ENCODE measurements at places on chromosomes 6 and 20.

GRCh38 chr20:3767110-3767426 is 485 bp downstream of the ADISSP start:
- no peaks in the 10 kb centered on the region for H3K36me3 ChIP-seq
- H3K4me1 ChIP-seq = peaks cover 5% of the 10 kb centered on the region
- peak overlapping the region; percentile 19 for H3K27ac ChIP-seq

- DNase-seq = no peak
- H3K4me3 ChIP-seq = no peak overlapping the region
- H3K27me3 ChIP-seq = no peaks in the 10 kb centered on the region
- H3K4me1 ChIP-seq = no peaks in the 10 kb centered on the region
These were observed 26.3 kb upstream of the TRAF3IP2 start for GRCh38 chr6:111631903-111632460.

GRCh38 chr6:115363379-115363778 is 697.3 kb downstream of the FRK start:
- H3K27ac ChIP-seq = no peak overlapping the region
- H3K36me3 ChIP-seq = no peaks in the 10 kb centered on the region
- DNase-seq = no peak
- no peaks in the 10 kb centered on the region for H3K27me3 ChIP-seq
- no peaks in the 10 kb centered on the region for H3K4me1 ChIP-seq
- no peak overlapping the region for H3K4me3 ChIP-seq

GRCh38 chr20:14507711-14508110 is 170.3 kb upstream of the FLRT3 start:
- no peak overlapping the region for H3K27ac ChIP-seq
- H3K27me3 ChIP-seq = no peaks in the 10 kb centered on the region
- H3K36me3 ChIP-seq = no peaks in the 10 kb centered on the region

DNA sequence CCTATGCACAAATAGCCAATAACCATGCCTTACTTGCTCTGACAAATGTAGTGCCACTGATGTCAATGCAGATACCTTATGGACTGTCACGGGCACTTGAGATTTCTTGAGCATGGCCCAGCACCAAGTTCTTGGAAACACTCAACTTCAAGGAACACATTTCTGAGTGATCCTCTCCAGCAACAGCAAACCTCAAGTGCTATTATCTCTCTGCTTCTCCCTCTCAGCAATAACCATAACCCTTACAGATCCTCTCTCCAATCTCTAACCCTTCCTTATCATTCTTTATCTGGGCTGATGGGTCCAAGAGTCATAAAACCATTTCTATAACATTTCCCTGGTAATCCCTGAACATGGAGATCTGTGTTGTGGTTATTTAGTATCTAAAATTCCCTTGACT is 266.9 kb upstream of the STXBP5 start:
- no peak overlapping the region for H3K27ac ChIP-seq
- H3K4me1 ChIP-seq = no peaks in the 10 kb centered on the region
- no peaks in the 10 kb centered on the region for H3K27me3 ChIP-seq
- DNase-seq = no peak

GRCh38 chr20:59614714-59615113 is 10.4 kb downstream of the PHACTR3 start:
- DNase-seq = no peak
- no peak overlapping the region for H3K4me3 ChIP-seq
- H3K4me1 ChIP-seq = no peaks in the 10 kb centered on the region
- H3K27me3 ChIP-seq = peaks cover 96% of the 10 kb centered on the region

DNA sequence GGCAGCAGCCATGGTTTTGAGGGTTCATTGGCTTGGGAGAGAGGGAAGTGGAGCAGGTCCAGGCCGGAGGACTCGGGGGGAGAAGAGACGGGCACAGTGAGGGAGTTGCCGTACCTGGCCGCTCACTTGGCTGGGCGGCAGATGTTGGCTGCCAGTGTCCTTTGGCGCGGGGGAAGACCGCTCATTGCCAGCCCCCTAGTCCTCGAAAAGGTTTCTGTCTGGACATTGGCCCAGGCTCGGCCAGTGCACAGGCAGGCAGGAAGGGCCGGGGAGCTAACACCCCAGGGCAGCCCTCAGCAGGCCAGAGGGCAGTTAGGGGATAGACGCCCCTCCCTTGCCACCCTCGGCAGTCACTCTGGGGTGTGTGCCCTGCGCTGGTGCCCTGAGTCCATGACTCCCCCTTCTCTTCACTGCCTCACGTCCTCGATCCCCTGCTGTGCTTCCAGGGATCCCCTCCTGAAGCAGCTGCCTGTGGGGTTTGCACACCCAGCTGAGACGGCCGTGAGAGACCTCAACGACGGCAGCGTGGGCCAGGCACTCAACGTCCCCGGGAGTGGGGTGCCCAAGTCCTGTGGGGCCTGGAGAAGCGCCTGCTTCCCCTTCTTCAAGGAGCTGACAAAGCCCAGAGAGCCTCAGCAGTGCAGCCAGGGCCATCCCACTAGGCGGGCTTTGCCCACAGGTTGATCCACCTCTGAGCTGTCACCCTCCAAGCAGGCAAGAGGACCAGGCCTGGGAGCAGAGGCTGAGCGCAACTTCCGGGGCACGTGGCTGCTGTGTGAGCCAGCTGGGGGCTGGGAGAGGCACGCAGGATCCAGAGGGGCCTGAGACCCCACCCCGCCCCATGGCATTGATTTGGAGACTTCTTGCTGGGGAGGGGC is 20.4 kb downstream of the RBM38 start:
- H3K4me3 ChIP-seq = no peak overlapping the region
- no peak for DNase-seq
- no peak overlapping the region for H3K27ac ChIP-seq
- no peaks in the 10 kb centered on the region for H3K4me1 ChIP-seq

DNA sequence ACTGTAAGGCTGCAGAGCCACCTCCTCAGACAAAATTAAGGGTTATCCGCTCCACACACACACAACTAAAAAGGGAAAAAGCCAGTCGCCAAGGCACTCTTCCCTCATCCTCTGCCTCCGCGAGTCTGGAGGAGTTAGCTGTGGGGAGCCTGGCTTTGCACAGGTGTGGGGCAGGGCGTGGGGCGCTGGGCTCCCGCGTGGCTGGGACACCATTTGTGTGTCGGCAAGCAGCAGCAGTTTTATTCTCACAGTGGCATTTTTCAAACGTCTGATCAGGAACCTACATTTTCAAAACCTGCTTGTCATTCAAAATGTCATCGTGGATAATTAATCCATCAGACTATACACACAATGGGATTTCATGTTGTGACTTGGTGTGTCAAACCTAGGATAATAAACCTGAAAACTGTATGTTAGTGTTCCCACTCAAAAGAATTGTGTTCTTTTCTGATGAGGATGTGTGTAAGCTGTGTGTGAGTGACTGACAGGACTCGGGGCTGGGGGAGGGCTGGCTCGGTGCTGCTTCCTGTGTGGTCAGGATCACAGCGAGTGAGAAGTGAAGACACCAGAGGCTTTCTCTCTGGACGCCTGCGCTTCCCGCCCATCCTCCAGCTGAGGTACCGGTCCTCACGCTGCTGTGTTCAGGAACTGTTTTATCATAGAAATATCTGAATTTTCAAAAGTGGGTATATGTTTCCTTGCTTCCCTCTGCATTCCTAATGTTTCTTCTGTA is 83.1 kb downstream of the IRF4 start:
- H3K4me1 ChIP-seq = no peaks in the 10 kb centered on the region
- no peak overlapping the region for H3K4me3 ChIP-seq
- H3K27me3 ChIP-seq = no peaks in the 10 kb centered on the region
- H3K27ac ChIP-seq = no peak overlapping the region
- no peak for DNase-seq

GRCh38 chr6:73369157-73369556 is 540 bp downstream of the OOEP start:
- H3K4me3 ChIP-seq = no peak overlapping the region
- H3K36me3 ChIP-seq = no peaks in the 10 kb centered on the region
- no peaks in the 10 kb centered on the region for H3K4me1 ChIP-seq

- DNase-seq = no peak
- no peaks in the 10 kb centered on the region for H3K27me3 ChIP-seq
- H3K27ac ChIP-seq = peak overlapping the region; percentile 81
- no peaks in the 10 kb centered on the region for H3K4me1 ChIP-seq
- peak overlapping the region; percentile 74 for H3K4me3 ChIP-seq
These were observed 2.1 kb upstream of the RPS12 start for GRCh38 chr6:132812255-132812732.

- H3K27ac ChIP-seq = no peak overlapping the region
- no peak for DNase-seq
- no peaks in the 10 kb centered on the region for H3K4me1 ChIP-seq
- H3K4me3 ChIP-seq = no peak overlapping the region
- peaks cover 16% of the 10 kb centered on the region for H3K27me3 ChIP-seq
- H3K36me3 ChIP-seq = no peaks in the 10 kb centered on the region
These were observed 55.7 kb downstream of the PCSK2 start for GRCh38 chr20:17282501-17282900.

GRCh38 chr20:3927486-3928291 is 38.5 kb downstream of the PANK2 start:
- H3K27me3 ChIP-seq = no peaks in the 10 kb centered on the region
- DNase-seq = no peak
- peak overlapping the region; percentile 39 for H3K27ac ChIP-seq
- H3K36me3 ChIP-seq = peaks cover 25% of the 10 kb centered on the region
- no peak overlapping the region for H3K4me3 ChIP-seq

All from RWPE2 (cell line).